ENCODE measurements at places on chromosomes 5 and 9.
A peak's percentile ranks its signal among the peaks of the same experiment; 100 is the strongest.

GRCh38 chr9:126126807-126127206, 199.8 kb upstream of the MVB12B start:
- DNase-seq: no peak

DNA sequence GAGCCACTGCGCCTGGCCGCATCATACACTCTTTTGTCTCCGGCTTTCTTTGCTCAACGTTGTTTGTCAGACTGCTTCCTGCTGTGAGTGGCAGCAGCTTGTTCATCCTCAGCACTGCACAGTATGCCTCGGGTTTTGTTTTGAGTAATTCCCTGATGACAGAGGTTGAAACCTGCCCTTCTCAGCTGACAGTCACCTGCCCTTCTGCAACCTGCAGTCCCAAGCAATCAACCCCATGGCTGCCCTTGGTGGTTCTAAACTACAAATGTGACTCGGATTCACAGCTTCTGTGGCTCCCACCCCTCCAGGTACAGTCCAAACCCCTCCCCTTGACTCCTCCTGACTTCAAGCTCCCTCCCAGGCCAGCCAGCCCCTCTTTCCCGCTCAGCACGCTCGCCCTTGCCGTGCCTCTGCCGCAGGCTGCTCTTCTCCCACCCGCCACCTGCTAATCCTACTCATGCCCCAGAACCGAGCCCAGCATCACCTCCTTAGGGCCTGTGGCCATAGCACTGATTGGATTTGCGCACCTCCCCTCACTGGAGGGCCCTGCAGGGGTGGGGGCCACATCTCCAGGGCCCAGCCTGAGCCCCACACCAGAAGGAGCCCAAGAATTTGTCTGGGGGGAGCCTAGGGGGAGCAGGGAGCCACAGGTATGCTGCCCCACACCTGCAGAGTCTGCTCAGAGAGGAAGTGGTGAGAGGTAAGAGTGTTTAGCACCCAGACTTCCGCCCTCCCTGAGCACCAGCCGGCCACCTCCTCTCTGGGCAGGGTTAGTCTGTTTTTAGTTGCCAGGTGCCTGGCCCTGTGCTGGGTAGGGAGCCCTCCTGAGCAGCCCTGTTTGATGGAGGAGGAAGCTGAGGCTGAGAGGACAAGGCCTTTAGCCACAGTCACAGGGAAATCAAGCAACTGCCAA, 10.1 kb downstream of the EEIG1 start:
- DNase-seq: no peak

DNA sequence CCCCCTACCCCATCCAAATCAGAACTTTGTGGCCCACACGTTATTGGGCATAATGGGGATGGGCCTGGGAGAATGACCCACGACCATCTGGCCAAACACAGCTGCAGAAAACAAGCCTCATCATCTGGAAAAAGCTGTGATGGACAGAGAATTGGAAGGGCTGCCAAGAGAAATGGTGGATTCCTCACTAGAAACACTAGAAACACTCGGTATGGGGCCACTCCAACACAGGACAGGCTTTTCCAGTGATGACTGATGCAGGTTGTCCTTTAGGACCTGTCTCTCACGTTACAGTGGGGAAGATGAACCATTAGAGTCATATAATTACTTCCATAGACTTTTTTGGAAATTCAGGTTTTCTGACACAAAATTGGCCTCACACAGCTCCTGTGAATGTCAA, 172.4 kb upstream of the TARS1 start:
- DNase-seq: no peak

DNA sequence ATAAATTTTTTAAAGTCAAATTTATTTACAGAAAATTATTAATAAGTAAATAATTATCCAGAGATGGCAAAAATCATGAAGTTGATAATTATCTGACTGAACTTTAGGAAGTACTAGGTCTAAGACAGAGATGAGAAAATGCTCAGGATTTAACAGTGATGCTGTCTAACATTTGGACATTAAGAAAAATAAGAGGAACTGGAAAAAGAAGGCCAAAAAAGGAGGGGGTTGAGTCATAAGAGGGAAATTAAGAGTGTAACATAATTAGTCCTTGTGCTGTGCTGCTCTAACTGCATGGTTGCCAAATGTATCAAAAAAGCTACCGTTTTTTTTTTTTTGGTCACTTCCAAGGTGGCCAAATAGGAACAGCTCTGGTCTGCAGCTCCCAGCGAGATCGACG, 35.4 kb upstream of the TUT7 start:
- no peak for DNase-seq

DNA sequence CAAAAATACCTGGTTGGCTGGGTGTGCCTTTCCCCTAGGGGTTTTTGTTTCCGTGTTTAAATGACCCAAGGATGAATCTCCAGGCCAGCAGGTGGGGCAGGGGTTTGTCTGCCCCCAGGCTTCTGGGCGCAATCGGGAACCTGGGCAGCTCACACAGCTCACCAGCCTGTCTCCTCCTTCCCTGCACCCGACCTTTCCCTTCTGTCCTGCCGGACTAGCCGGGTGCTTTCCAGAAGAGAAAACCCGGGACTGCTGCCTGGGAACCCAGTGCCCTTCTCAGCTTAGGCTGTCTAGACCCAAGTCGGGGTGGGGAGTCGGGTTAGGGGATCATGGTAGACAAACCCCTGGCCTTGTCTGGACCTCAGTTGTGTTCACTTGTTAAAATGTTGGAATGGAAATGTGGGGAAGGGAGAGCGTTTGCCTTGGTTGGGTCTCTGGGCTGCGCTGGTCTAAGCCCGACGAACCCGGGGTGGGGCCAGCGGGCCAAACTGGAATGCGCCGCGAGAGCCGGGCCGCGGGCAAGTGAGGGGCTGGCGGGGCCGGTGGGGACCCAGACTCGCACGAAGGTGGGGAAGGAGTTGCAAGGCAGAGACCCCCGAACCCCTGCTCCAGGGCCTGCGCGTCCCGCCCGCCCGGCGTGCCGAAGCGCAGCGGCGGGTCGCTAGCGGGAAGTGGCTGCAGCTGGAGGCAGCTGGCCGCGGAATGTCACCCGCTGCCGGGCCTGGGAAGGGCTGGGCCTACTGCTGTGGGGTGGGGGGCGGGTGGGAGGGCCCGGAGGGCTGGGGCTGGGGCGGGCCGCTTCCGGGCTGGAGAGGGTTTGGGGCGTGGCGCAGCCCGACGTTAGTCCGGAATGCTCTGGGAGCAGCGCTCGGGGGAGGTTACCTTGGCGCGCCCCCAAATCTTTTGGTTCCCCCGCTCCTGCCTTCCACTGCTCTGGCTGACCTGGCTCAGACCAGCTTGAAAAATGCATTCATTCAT, 84.6 kb downstream of the DAB2IP start:
- no peak for DNase-seq

- DNase-seq: no peak
Observed at GRCh38 chr5:150510460-150511263, 2.7 kb downstream of the NDST1 start.

GRCh38 chr5:158514319-158514985, 585.3 kb downstream of the EBF1 start:
- DNase-seq: no peak

- no peak for DNase-seq
Observed at GRCh38 chr9:86352440-86353077, 1.7 kb downstream of the TUT7 start.

DNA sequence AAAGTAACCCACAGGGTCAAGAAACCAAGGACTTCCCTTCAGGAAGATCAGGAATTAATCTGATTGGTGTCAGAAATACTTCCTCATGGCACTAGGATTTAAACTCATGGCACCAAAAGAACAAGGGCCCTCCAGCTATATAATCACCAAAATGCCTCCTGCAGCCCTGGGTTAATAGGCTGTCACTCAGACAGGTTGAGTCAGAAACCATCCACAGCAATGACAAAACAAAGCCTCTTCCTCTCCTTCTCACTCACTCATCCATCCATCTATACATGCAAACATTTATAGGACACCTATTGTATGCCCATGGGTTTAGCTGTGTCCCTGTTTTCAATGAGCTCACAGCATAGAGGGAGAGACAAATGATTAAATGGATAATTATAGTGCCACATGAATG, 62.5 kb upstream of the SPOCK1 start:
- no peak for DNase-seq

DNA sequence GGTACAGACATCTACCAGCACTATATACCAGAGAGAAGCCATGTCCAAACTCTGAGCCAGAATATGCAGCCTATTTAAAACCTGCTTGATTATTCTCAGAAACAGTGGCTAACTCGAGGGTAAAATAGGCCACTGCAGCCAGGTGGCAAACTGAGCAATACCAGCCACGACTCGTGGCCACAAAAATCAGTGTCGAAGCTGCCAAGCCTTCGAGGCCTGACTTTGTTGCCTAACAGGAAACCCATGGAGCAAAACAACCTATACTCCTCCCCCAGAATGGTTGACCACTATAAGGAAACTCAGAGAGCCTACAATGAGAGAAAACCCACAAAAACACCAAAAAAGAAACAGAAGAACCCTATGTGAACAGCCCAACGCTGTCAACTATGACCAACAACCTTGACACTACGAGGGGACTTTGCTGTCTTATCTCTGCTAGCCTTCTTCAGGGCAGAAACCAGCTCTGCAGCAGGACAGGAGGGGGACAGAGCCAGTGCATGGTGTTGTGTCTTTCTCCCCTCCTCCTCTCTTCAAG, 133.8 kb downstream of the TMEM174 start:
- DNase-seq: no peak

GRCh38 chr9:96048956-96049831, 173.7 kb downstream of the ERCC6L2 start:
- DNase-seq: no peak

DNA sequence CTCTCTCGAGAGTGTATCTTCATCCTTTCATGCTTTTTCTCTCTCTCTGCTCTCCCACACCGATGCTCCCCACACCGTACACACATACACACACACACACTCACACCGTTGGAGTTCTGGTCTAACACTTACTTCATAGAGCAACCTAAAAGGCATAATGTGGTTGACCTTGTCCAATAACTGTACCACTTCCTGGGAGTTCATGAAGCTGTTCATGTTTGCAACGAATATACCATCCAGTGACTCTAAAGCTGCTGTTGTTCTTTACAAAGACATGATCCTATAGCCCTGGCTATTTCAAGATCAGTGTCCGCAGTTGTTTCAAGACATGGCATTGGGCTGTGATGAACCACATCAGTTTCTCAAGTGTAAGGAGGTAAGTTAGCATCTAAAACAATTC, 10.0 kb downstream of the MEF2C start:
- DNase-seq: no peak

DNA sequence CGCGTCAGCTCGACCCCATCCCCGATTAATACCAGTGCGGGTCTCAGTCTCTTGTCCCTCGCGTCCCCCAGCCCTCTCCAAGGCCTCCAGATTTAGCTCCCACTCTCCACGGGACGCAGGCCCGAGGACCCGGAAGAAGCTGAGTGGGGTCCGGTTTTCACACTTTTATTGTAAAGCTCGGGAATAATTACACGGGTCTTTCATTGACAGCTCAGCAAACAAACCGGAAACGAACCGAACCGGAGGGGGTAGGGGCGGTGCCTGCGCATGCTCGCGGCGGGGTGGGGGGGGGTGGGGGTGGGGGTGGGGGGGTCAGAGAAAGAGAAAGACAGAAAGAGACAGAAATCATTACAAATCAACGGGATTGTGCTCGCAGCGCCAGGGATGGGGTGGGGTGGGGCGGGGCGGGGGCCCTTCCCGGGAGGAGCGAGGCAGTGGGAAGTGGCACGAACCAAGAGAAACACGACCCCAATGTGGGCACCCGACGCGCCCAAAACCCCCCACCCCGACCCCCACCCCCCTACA, 27.9 kb downstream of the PCDH1 start:
- DNase-seq: peak; percentile 14

DNA sequence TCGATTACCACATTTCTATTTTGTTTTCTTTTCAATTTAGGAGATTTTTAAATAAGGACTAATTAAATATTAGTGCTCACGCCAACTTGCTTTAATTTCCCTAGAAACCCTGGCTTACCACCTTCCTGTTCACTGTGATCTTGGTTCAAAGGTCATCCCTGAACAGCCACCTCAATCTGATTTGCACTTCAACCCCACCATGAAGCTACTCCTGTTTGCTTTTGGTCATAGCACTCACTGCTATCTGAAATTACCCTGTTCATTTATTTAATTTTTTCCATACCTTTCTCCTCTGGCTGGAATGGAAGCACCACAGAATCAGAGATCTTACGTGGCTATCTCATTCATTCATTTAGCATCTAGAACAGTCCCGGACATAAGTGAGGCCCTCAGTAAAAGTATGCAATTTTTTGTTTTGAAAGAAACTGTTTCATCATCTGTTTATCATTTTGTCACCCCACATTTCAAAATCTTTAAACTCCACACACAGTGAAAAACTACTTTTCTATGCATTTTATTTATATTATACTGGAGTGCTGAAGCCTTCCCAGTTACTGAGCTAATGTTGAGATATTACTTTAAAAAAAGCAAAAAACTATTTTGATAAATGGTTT, 17.2 kb upstream of the ADAMTSL1 start:
- no peak for DNase-seq

GRCh38 chr9:69768716-69769115, 8.9 kb upstream of the PTAR1 start:
- DNase-seq: no peak

- DNase-seq: no peak
Observed at GRCh38 chr5:1724822-1725602, 74.6 kb downstream of the MRPL36 start.

GRCh38 chr9:122065923-122066629, 27.0 kb downstream of the TTLL11 start:
- no peak for DNase-seq

- no peak for DNase-seq
Observed at GRCh38 chr5:52998552-52999313, 9.6 kb downstream of the ITGA2 start.

DNA sequence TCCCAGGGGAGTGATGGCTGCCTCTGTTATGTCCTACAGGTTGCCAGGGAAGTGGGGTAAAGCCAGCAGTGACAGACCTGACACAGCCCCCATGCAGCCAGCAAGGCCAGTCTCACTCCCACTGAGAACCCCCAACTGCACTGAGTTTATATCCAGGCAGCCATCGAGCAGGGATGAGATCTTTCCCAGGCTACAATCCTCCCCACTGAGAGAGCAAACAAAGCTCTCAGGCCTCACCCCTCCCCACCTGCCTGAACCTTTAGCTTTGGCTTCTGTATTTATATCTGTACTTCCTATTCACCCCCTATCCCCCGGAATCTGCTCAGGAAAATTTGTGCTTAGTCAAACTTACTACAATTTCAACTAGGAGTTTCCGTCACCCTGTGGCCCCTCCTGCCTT, 284.1 kb downstream of the FAM170A start:
- no peak for DNase-seq

- no peak for DNase-seq
Observed at GRCh38 chr9:35415402-35416097, 74.4 kb upstream of the RUSC2 start.

DNA sequence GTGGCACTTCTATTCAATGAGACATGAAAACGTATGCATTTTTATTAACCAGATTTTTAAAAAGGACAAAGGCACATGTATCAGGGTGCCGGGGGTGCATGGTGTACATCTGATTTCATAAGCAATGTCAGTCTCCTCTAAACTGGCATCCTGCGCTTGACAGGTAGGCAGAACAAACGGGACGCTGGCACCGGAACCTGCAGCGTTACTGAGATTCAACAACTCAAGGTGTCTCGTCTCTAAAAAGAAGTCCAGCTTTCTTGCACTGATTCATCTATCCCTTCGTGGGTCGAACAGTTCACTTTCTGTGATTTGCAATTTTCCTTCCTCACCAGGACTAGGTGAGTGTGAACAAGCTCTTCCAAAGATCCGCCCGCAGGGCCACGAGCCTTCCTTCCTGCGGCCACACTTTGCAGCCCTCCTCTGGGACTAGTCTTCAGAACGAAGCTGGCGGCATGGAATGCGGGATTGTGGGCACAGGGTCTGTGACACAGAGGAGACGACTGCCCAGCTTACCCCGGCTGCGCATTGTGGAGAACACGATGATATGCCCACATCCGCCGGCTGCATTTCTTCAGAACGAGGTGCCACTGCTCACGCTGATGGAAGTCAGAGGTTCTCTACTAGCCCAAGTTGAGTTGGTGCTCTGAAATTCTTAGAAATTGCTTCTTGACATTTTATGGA, 7.2 kb downstream of the SLC6A3 start:
- no peak for DNase-seq

Measured in stimulated activated CD4-positive, alpha-beta T cell treated with anti-CD3 and anti-CD28 coated beads, Interleukin-15, amount 100 ng/mL, for 1 hour (primary cell).